ENCODE measurements at places on chromosomes 1 and 21.

DNA sequence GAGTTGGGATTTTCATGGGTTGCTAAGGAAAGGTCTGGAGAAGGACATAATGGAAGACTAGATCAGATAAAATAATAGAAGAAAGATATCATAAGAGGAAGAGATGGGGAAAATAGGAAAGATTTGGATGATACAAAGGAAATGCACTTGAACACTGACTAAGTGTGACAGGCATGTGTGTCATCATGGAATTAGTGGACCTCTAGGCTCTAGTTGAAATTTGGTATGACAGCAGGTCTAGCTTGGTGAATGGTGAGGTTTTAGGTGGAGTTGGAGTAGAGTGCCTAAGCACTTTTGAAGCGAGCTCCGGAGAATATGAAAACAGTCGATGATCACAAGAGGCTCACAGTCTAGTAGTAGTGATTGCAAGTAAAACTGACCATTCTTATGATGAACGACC is 73.0 kb upstream of the PTGS2 start:
- DNase-seq = no peak

DNA sequence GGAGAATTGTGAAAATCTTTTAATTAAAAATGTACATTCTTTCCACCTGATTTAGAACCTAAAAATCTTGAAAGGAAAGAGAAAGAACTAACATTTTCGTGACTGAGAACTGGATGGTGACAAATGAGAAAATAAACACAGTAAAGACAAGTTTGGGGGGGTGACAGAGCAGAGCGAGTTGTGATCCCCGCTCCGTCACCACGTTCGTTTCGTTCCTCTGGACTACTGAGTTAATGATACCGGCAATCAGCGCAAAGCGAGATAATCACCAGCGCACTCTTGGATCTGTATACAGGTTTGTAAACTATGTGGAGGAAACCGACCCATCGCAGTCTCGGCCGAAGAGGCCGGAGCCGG is 31.2 kb upstream of the CFAP126 start:
- no peak for DNase-seq

GRCh38 chr1:169918927-169919326 is 25.2 kb upstream of the SCYL3 start:
- no peak for DNase-seq

GRCh38 chr1:174974711-174975119 is 25.0 kb upstream of the CACYBP start:
- no peak for DNase-seq

- no peak for DNase-seq
Measured at GRCh38 chr1:16091296-16091695, 17.8 kb upstream of the FAM131C start.

Measured in activated CD4-positive, alpha-beta T cell treated with anti-CD3 and anti-CD28 coated beads for 1 hour (primary cell).